ENCODE measurements at places on chromosomes 2 and 18.
A peak's percentile ranks its signal among the peaks of the same experiment; 100 is the strongest.

- peak; percentile 57 for DNase-seq
Measured at GRCh38 chr2:156704617-156705016, 268.4 kb downstream of the GPD2 start.

DNA sequence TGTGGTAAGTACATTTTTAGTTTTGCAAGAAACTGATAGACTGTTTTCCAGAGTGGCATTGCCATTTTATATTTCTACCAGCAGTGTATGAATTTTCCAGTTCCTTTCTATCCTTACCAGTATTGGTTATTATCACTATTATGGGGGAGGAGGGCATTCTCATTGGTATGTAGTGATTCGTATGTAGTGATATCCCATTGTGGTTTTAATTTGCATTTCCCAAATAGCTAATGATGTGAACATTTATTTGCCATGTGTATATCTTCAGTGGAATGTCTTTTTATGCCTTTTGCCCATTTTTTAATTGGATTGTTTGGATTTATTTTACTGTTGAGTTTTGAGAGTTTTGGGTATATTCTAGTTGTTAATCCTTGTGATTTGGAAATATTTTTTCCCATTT is 16.9 kb downstream of the EIF5B start:
- no peak for DNase-seq

- no peak for DNase-seq
Measured at GRCh38 chr18:78770139-78770822, 209.3 kb upstream of the SALL3 start.

DNA sequence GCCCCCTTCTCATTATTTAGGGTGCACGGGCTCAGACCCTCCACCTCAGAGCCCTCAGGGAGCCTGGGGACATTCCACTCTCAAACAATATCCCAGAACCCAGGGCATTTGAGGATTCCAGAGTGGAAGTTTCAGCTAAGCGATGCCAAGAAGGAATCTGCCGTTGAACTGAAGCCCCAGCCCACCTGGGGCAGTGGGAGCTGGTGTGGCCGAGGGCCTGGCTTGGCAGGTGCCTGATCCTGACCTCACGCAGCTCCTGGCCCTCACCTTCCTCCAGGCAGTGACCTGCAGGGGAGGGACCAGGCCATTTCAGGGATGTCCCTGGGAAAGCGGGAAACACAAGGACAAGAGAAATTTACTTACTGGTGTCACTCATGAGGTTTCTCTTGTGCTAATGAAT is 58.2 kb downstream of the ACKR3 start:
- no peak for DNase-seq

GRCh38 chr2:20213651-20214565 is 11.0 kb downstream of the SDC1 start:
- no peak for DNase-seq

DNA sequence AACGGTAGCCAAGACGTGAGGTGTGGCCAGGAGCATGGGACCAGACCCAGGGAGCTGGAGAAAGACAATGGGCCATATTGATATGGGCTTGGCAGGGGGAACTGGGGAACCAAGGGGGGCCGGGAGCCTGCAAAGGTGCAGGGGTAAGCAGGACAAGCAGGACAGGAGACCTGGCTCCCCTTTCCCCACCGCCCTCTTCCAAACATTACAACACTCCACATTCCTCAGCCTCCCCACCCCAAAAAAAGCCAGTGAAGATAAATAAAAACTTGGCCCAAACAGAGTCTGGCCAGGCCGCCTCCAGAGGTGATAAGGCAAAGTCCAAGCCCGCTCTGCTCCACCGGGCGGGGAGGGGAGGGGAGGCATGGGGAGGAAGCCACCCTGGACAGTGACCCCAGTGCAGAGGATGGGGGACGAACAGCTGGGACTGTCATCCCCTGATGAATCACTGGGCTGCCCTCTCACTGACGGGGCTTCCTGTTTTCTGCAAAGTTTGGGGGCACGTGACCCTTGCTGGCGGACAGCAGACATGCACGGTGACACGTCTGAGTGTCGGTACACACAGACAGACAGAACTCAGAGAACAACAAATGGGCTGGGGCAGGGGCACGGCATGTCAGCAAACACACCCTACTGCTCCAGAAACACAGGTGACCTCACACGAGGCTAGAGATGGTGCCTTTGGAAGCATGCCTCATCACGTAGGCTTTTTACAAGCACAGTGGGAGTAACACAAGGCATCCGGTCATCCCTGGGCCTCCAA is 100.2 kb downstream of the TNS1 start:
- DNase-seq = peak; percentile 86

GRCh38 chr2:240765007-240765406 is 55.0 kb downstream of the KIF1A start:
- DNase-seq = peak; percentile 17

DNA sequence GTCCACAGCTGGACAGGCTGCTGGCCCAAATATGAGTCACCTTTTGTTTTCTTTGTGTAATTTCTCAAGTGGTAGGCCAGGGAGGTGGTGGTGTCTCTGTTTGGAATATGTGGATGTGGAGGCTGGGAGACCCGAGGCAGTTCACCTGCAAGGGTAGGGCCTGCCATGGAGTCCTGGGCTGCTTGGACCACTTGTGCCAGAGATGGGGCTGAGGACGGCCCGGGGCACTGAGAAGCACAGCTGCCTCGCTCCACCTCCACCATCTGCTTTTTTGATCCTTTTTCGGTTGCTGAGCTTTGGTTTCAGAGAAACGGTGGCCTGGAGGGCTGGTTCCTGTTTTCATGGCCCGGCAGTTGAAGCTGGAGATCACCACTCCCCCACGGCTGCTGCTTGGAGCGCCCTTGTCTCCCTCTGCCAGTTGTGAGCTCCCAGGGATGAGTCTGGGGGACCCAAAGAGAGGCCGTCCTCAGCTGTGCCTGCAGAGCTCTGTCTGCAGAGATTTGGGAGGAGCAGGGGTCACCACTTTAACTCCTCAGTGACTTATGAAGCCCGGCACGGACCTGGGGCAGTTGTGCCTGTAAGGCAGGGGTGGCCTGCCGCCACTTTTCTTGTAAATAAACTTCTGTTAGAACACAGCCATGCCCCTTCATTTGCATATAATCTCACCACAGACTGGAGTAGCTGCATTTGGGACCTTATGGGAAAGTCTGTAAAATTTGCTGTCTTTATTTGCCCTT is 67.6 kb upstream of the MCFD2 start:
- no peak for DNase-seq

GRCh38 chr2:48651158-48651790 is 33.6 kb downstream of the GTF2A1L start:
- DNase-seq = peak; percentile 87

GRCh38 chr2:226122041-226122440 is 677.6 kb downstream of the IRS1 start:
- no peak for DNase-seq

DNA sequence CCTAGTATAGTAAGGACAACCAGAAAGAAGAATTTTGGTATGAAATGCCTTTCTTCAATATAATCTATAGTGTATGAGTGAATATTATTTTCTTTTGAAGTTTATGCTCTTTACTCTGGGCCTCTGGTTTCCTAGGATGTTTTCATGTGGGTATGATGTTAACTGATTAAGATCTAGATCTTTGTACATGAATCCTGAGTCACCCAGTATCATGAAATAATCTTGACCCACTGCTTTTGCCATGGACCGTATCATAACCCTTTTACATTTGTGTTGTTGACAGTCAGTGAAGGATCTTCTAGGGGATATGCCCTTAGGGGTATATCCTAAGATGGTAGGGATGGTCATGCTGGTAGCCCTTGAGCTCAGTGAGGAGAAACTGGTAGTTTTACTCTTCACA is 100.3 kb downstream of the RAB3GAP1 start:
- DNase-seq = no peak

DNA sequence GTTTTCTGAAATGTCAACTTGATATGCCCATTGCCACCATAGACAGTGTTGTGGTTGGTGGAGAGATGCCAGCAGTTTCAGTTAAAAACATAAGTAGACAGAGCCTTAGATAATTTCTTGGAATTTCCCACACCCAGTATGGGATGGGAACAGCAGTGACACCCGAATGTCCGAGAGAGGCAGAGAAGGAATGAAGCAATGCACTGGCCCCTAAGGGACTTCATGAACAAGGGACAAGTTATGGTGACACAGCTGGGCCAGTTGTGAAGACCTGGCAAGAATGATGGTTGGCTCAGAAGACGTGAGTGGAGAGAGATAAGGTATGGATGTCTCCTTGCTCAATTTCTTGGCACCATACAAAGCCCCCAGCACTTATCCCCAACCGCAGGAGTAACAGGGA is 165.2 kb upstream of the APCDD1 start:
- no peak for DNase-seq

DNA sequence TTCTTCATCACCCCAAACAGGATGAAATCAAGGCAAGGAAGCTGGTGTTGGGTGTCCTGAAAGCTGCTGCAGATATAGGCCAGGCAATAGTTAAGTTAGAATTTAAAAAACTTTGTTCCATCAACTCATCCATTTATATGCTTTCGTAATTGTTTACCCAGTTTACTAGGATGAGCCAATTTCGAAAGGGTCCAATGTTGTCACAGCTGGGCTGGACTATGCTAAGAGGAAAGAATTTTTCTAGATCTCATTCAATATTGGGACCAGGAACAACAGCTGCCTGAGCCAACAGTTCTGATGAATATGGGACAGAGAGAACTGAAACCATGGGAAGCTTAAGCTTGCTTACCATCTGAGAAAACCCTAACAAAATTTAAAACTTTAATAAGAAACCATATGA is 21.6 kb upstream of the SP3 start:
- peak; percentile 91 for DNase-seq
